ENCODE measurements at places on chromosomes 7 and 10.
A peak's percentile ranks its signal among the peaks of the same experiment; 100 is the strongest.

DNA sequence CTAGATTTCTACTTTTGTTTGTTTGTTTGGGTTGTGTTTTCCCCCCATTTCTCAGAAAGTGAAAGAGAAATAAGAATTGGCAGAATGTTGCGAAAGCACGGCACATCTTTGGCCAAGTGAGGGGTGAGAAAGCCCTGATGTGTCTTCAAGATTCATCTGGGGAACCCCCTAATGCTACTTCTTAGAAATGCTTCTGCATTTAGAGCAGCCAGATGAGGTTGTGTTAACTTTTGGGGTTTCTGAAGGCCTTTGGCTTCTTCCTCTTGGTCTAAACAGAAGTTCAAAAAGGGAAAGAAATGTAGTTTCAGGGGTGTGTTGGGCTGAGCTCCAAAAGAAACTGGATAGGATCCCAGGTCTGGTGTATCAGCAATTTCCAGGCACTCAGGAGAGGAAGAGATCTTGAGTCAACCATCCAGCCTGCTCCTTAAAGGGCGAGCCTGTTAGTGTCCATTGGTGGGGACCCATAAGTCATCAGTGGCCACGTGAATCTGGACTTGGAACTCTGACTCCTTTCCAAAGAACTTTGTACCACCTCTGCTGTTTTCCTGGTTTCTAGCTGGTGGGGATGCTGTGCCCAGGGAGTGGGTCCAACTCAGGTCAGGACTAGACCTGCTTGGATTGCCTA is 6.5 kb downstream of the DUSP5 start:
- peak; percentile 68 for DNase-seq

DNA sequence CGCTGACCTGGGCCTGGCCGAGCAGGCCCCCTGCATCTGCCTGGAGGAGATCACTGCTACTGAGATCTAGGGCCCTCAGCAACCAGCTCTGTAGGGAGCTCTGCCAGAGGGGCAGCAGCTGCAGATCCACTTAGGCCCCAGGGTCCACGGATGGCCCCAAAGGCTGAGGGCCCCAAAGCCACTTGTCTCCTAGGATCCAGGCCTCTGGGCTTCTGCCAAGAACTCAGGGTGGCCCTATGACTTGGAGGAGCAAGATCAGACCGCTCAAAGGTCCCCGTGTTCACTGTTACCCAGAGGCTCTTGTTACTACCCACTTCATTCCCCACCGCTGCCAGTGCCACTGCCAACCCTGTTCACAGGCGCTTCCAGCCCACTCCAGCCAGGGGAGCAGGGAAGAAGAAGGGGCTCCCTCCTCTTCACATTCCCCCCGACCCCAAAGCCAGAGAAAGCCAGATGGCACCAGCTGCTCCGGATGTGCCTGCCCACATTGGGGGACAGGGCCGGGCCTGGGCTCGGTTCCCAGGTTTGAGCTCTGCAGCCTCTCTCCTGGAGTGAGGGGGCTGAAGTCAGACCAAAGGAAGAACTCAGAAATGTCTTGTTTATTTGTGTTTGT is 7.6 kb downstream of the LZTS2 start:
- DNase-seq: no peak

- no peak for DNase-seq
Observed at GRCh38 chr7:149377386-149377785, 83.5 kb downstream of the ZNF777 start.

DNA sequence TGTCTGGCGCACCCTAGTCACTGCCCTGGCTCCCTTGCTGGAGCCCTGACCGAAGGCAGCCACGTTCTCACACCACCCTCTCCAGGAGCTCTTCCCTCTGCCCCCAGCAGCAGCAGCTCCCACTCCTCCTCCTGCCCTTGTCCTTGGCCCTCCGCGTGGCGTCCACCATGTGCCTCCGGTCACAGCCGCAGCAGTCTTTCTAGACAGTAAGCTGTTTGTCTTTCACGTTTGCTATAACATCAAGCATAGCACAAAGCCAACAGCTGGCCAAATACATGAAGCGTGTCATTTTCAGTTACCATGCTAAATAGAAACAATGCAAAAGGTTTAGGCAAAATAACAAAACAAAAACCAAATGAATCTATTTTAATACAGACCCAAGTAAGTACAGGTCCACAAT is 3.3 kb downstream of the PITRM1 start:
- DNase-seq: no peak

DNA sequence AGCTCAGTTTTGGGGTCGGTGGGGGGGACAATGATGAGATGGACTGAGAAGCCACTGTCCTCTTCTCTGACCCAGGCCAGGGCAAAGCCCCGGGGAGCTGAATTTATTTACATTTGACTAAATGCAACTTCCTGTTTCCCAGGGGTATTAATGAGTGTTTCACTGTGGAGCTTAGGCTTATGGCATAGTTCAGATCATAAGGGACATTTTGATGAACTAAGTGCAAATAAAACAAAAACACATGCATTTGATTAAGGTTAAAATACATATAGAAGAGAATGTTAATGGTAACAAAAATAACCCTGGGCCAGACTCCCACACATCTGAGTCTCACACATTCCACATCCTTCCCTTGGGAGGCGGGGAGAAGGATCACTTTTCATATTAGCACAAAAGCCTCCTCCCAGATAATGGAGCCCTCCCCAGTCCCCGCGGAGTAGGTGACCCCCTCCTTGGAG is 320.6 kb downstream of the FRMD4A start:
- no peak for DNase-seq

GRCh38 chr7:123974326-123974908 is 49.4 kb downstream of the SPAM1 start:
- no peak for DNase-seq

- DNase-seq: no peak
Observed at GRCh38 chr7:150409300-150410030, 30.3 kb downstream of the ZNF775 start.

DNA sequence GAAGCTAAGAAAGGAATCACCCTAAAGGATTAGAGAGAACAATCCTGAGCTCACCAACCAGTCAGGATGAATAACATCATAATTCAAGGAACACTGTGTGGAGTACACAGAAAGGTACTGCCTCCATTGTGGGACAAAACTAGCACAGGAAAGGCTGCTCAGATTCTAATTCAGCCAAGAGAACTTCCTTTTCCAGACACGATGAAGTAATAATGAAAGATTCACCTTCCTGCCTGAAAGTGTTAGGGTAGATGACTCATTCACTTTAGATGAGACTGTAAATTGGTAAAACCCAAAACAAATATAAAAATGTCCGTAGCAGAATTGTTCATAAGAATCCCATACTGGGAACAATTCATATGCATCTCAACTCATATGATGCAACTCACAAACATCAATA is 167.2 kb downstream of the CDC14C start:
- DNase-seq: no peak

DNA sequence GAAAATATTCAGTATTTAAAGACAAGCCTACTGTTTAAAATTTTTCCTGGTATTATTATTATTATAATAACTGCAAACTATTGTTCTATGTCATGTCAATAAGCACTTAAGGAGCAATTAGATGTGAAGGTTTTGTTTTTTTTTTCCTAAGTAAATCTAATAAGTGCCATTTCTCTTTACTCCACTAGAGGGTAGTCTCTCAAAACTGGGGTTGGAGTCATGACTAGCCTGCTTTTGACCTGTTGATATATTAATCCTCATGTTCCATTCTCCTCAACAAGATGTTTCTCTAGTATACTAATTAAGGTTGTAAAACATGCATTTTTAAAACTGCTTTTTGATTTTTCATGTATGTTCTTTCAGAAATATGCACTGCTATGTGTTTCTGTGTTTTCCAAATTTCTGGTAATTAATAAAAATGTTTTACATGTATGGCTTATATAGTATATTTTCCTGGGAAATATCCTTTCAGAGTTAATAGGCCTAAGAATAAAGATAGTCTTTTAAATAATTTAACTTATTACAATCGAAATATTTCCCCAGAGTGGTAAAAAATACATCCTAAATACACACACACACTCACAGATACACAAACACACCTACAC is 1.0 kb upstream of the LRRN3 start:
- DNase-seq: peak; percentile 30

GRCh38 chr7:117169907-117170306 is 153.0 kb downstream of the WNT2 start:
- DNase-seq: no peak

DNA sequence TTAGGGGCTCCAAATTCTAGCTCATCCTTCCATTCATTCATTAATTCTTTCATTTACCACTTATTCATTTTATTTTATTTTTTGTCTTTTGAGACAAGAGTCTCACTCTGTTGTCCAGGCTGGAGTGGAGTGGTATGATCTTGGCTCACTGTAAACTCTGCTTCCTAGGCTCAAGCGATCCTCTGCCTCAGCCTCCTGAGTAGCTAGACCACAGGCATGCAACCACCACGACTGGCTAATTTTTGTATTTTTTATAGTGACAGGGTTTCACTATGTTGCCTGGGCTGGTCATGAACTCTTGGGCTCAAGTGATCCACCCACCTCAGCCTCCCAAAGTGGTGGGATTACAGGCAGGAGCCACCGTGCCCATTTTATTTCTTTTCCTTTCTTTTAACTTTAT is 31.6 kb downstream of the FGF8 start:
- DNase-seq: no peak

DNA sequence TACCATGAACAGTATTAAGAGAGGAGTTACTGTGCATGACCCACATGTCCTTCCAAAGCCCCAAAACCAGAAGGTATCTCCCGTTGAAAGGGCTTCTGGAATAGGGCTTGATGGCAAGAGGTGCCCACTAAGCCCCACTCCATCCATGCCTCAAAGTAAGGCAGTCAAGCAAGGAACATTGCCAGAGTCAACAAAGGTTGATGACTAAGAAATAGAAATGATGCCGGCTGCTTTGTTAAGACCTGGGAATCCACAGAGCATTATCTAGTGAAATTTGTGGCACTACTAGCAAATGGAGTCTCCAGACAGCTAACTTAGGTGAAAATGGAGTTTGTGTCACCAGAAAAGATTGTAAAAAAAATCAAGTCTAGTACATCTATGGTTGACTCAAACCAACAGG is 6.2 kb downstream of the SFR1 start:
- DNase-seq: no peak

DNA sequence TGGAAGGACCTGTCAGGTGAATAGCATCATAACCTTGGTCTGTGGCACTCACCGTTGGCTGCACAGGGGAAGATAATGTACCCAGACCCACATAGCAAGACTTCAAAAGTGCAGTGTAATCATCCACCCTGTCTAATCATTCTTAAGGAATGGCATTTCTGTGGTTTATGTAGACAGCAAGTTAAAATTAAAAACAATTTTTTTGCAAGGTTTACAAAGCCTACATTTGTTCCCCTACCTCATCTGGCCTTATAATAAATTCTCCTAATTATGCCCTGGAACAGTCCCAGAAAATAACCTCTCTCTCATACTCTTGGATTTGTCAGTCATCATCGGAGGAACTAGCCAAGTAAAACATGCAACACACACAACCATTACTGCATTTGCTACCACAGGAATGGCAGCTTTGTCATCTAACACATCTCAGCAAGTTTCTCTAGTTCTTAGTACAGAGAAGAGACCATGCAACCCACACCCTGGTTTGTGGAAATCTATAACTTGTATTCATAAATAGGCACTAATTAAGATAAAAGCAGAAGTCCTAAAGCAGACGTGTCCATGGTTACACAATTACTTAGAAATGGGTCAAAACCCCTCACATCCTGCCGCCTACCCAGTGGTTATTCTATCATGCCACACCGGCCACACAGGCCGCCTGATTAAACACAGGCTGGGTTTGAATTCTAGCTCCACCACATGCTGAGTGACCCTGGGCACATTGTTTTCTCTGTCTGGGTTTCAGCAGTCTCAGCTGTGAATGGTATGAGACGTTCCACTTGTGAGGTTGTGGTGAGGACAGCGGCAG is 19.1 kb downstream of the ABLIM1 start:
- DNase-seq: no peak

DNA sequence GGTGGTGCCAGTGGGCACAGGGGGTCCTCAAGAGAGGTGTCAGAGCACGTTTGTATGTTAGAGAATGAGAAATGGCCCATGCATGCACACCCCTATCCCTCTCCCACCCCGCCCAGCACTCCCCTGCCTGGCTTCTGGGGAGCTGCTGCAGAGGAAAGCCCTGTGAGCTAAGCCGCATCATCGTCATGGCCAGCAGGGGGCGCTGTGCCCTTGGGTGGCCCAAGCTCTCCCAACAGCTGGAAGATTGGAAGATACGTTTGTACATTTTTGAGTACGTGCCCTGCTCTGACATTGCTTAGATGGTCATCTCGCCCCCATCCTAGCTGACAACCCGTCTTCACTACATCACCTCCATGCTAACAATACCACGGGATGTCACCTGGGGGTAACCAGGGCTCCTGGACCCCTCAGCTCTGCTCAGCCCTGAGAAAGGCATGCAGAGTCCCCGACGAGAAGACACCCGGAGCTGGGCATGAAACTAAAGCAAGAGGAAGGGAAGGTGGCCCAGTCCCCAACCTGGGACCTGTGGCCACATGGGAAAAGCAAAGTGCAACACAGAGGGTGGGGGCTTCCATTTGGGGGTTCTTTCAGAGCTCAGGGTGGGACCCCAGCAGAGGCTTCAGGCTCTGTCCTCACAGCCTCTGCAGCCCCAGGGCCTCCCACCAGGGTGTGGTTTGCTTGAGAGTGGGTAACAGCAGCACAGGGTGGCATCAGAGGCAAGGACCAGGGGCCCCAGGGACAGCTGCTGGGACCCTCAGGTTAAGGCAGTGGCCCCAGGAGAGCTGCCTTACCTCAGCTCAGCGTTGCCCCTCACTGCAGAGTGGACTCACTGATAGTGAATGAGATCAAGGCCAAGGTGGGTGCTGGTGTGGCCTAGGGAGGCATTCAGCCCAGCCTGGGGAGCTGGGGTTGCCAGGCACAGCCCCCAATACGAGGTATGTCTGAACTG is 136.6 kb downstream of the PTPN20 start:
- DNase-seq: peak; percentile 67

GRCh38 chr7:22791204-22792158 is 31.2 kb downstream of the TOMM7 start:
- no peak for DNase-seq

- no peak for DNase-seq
Observed at GRCh38 chr7:7736671-7737070, 18.3 kb upstream of the RPA3 start.

- peak; percentile 82 for DNase-seq
Observed at GRCh38 chr10:28984431-28984830, 304.4 kb upstream of the LYZL1 start.

GRCh38 chr7:125357676-125358455 is 428.2 kb upstream of the POT1 start:
- no peak for DNase-seq

GRCh38 chr10:73841526-73842285 is 30.3 kb upstream of the NDST2 start:
- no peak for DNase-seq

- no peak for DNase-seq
Observed at GRCh38 chr10:72601144-72601543, 24.7 kb downstream of the MICU1 start.

GRCh38 chr10:25105262-25105661 is 69.5 kb upstream of the GPR158 start:
- no peak for DNase-seq

DNA sequence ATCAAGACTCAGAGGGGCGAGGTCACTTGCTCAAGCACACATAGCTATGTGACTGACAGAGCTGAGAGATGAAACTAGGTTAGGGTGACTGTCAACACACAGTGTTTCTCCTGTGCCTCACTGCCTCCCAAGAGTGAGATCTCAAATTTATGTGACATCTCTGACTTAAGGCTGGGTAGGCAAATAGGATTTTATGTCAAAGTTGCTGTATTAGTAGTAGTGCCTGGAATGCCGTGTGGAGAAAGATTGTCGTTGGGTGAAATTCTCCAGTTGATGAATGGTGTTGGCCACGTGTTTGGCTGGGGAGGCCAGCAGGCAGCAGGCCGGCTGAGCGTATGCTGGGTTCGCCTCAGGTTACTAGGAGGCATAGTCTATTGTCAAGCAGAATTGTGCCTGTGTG is 148.3 kb upstream of the BMPER start:
- DNase-seq: no peak
